ENCODE measurements at places on chromosomes 13 and 19.

- DNase-seq = no peak
These were observed 53.0 kb downstream of the ARHGEF7 start for GRCh38 chr13:111168107-111168506.

DNA sequence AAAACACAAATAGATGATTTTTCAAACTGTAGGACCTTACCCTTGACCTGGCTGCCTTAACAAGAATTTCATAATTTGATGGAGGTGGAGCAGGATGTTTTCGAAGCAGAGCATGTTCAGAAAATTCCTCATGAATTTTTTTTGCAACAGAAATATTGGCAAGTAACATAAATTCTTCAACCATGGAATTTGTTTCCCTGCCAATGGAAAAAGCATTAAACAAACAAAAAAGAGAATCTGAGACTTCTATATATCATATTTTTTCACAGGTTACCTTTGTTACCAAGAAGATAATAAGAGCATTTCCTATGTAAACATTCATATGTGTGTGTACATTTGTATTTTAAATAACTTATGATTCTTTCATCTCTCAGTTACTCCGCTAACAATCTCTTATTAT is 18.3 kb downstream of the DIS3 start:
- DNase-seq = no peak

- no peak for DNase-seq
These were observed 122.6 kb downstream of the TNFRSF19 start for GRCh38 chr13:23692816-23693215.

- DNase-seq = no peak
These were observed 721 bp downstream of the TNFSF11 start for GRCh38 chr13:42574435-42575311.

- no peak for DNase-seq
These were observed at the start of gene MEDAG for GRCh38 chr13:30905932-30906383. Gene MEDAG, plus strand, starts transcription at chr13:30906271. Its CDS starts 245 bp downstream, at chr13:30906516.

- no peak for DNase-seq
These were observed 252.9 kb downstream of the COL4A1 start for GRCh38 chr13:110054041-110054440.

DNA sequence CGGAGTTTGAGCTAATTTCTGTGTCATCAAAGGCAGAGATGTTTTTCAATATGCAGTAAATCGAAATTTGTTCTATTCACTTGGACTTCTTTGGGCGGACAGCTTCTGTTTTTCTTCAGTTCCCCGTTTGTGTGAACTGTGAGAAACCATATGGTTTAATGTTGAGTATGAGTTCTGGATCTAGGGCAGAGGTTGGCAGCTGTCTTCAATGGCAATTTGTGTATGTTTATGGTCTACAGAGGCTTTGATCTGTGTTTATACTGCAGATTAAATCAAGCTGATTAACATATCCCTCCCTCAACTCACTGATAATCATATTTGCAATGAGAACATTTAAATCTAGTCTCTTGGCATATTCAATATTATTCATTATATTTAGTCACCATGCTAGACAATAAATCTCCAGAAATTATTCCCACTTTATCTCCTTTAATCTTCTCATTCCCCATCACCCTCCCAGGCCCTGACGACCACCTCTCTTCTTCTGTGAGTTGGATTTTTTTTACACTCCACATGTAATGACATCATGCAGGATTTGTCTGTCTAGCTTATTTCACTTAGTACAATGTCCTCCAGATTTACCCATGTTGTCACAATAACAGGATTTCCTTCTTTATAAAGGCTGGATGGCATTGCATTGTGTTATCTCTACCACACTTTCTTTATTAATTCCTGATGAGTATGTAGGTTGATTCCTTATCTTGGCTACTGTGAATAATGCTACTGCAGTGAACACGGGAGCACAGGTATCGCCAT is 9.0 kb downstream of the ZNF331 start:
- no peak for DNase-seq

GRCh38 chr19:51627491-51628138 is 2.6 kb downstream of the SIGLEC5 start:
- no peak for DNase-seq

DNA sequence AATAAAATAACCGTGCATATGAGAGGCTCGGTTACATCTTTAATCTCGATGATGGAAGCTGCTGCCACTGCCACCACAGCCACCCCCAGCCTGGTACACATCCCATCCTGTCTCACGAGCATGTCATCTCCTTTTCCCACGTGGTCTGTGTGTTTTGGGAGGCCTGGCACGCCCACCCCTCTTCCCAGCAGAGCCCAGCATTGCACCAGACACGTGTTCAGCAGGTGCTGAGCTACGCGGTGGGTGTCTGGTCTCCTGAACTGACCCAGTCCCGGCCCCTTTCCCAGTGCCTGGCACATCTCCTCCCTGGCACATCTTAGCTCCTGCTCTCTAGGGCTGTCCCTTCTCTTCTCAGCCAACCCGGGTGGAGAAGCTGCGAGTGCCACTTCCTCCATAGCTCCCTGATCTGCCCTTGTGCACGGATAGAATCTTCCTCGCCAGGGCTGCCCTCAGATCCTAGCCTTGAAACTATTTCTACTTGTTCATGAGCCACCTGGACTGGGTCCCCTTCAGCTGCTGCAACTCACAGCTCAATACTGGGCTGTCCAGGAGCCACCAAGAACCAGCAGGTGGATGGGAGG is 36.8 kb upstream of the ZNF536 start:
- DNase-seq = no peak

- no peak for DNase-seq
These were observed 475.8 kb upstream of the NBEA start for GRCh38 chr13:34466301-34466700.

DNA sequence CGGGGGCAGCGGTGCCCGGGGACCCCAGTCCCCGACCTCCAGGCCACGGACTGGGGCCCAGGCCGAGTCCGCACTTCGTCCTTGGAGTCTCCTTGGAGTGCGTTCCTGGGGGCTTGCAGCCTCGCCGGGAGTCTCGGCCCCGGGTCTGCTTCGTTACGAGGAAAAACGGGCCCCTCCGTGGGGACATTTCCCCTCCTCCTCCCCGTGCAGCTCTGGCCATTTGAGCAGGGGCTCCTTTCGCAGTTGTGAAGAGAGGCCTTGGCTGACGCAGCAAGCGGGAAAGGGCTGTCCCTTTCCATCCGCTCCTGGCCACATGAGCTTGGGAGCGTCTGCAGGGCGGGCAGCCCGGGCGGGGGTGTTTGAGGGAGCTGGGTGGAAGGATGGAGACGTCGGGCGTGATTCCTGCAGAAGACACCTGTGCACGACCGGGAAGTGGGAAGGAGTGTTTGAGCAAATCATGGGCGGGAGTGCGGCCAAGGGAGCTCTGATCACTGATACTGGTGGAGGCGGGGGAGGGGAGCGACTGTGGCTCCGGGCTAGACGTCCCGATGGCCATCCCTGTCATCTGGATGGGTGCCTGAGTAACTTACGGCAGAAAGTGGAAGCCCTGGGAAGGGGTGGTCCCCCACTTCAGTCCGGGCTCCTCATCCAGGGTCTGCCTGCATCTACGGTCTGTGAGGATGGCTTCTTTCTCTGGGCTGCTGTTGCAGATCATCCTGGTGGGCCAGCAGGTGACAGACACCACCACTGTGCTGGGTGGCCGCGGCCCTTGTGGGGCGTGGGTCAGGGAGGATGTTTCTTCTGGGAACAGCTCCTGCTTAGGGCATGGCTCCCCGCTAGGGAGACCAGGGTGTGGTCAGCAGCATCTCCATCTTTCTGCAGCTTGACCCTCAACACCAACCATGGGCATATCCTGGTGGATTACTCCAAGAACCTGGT is 736 bp downstream of the GPI start:
- DNase-seq = no peak

DNA sequence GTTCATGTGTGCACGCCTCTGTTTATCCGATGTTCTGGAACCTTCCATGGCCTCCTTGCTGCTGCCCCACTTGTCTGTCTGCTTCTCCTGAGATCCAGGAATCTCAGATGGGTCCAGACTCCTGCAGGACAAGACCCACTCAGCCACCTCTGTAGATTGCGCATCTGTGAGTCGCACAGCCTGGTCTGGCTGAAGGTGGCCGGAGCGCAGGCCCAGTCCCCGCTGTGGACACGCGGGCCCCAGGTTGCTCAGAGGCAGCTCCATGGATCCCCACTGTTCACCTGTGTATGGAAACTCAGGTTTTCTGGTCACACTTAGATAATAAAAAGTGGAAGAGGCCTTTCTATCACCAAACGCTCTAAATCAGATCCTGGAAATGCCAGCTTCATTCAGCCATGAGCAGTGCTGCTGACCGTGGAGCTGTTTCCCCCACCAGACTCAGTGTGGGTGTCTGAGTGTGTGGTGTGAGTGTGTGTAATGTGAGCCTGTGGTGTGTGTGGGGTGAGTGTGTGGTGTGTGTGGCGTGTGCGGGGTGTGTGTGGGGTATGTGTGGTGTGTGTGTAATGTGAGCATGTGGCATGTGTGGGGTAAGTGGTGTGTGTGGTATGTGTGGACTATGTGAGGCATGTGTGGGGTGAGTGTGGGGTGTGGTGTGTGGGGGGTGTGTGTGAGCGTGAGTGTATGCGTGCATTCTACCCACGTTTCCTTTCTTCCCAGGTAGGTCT is 59.5 kb downstream of the MCF2L start:
- no peak for DNase-seq

- no peak for DNase-seq
These were observed 1.9 kb downstream of the TEX26 start for GRCh38 chr13:30934381-30934780.

GRCh38 chr13:24627946-24628345 is 52.3 kb upstream of the ATP12A start:
- no peak for DNase-seq

- DNase-seq = no peak
These were observed 11.3 kb downstream of the FBXO27 start for GRCh38 chr19:39021063-39021462.

- no peak for DNase-seq
These were observed 929 bp upstream of the TNFSF13B start for GRCh38 chr13:108268466-108269112.

DNA sequence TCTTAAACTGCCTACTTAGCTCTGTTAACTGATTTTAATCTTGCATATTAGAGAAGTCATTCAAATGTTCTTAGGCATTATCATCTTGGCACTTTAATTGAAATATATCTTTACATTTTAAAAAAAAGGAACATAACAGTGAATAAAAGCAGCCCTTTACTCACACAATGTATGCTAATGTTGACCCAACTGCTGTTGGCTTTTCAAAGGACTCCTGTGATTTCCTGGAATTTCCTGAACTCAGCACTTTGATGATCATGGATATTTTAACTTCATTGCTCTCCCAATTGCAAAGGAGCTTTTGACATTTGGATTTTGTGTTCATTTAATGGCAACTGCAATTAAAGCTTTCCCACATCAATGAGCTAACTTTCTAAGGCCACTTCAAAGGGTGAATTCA is 1230.3 kb downstream of the DIAPH3 start:
- no peak for DNase-seq

Measured in left renal cortex interstitium (tissue), 4 donors.